ENCODE measurements at places on chromosomes 3 and 15.

- DNase-seq, result no peak
These were observed 46.0 kb downstream of the SETD2 start for GRCh38 chr3:47117807-47118364.

GRCh38 chr3:194990454-194991337, 280.3 kb downstream of the XXYLT1 start:
- DNase-seq, result no peak

- no peak for DNase-seq
These were observed 68.4 kb downstream of the MEGF11 start for GRCh38 chr15:66184936-66185790.

GRCh38 chr3:196237203-196237602, 20.9 kb downstream of the SLC51A start:
- DNase-seq, result no peak

- no peak for DNase-seq
These were observed 89.9 kb upstream of the PRR23E start for GRCh38 chr3:127103080-127103479.

DNA sequence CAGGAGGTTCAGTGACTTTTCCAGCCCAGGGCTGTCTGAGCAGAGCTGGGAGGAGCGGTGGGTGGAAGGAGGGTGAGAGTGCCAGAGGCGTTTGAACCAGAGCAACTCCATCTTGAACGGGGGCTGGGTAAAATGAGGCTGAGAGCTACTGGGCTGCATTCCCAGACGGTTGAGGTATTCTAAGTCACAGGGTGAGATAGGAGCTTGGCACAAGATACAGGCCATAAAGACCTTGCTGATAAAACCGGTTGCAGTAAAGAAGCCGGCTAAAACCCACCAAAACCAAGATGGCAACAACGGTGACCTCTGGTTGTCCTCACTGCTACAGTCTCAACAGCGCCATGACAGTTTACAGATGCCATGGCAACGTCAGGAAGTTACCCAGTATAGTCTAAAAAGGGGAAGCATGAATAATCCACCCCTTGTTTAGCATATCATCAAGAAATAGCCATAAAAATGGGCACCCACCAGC, 60.2 kb downstream of the ABTB1 start:
- no peak for DNase-seq

DNA sequence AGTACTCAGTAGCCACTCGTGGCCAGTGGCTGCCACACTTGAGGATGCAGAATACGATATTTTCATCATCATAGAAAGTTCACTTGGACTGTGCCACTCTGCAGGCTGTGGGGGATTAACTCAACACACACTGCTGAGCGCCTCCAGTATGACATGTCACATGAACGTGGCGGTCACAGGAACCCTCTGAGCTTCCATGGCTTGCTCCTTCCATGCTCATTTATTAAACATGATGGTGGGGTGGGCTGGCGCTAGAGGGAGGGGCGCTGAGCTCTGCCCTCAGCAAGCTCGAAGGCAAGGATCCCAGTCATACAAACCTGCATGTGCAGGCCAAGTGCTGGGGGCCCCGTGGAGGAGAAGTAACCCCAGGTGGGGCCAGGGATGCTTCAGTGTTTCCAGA, 85.5 kb downstream of the WNT7A start:
- no peak for DNase-seq

GRCh38 chr15:58318517-58318916, 113.3 kb upstream of the LIPC start:
- DNase-seq, result no peak

- no peak for DNase-seq
These were observed 1016.6 kb downstream of the PLOD2 start for GRCh38 chr3:145144361-145144760.
